ENCODE measurements at places on chromosomes 1 and 21.

GRCh38 chr1:25620211-25620610 is 3.6 kb downstream of the MAN1C1 start:
- no peak for DNase-seq

GRCh38 chr1:66048011-66048410 is 255.3 kb downstream of the PDE4B start:
- no peak for DNase-seq

GRCh38 chr21:33514229-33514628 is 22.7 kb upstream of the DNAJC28 start:
- DNase-seq, result no peak

DNA sequence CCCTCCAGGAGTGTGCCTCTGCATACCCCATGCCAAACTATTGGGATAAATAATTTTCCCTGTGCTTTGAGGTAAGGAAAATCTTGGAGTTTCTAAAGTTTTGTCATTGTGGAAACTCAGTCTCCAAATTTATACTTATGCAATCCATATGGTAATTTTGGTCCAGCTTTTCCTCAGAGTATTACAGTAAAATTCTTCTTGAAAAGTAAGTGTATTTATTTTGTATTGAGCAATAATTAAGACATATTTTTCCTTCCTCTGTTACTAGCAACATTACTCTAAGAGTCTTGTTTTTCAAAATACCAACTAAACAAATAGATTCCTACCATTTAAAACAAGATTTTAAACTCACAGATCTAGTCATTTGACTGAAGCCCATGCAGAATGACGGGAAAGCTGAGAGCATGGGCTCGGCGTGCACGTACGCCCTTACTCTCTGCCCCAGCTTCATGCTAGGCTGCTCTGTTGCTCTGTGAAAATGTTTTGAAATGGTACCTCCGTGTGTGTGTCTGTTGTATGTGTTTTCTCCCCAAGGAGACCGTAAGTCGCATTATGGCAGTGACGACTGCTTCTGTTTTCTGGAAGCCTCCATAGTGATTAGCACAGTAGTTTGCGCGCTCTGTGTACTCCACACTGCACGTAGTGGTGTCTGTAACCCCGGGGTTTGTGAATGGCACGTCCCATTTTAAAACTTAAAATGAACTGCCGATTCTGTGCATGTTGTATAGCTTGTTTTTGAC is 165.3 kb downstream of the SDCCAG8 start:
- DNase-seq, result no peak

GRCh38 chr1:184386312-184387068 is at the start of gene C1orf21:
C1orf21 (plus strand) TSS chr1:184387029; CDS start chr1:184477510, 90,481 bp downstream.
- peak; percentile 67 for DNase-seq

DNA sequence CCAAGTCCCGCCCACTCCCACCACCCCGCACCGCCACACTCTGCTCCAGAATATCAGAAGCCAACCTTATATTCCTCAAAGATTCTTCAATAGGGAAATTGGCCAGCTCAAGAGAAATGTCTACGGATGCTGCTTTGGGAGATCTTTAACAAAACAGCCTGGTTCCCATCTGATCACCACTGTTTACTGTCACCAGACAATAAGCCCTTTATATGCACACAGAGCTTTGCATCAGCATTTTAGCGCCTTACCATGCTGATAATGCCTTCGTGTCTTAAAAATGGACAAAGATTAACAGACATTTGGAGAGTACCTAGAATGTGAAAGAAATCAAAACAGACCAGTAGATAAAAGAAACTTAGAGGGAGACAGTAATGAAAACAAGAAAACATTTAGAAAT is 141.7 kb upstream of the SYT6 start:
- no peak for DNase-seq

- no peak for DNase-seq
Measured at GRCh38 chr21:44948426-44949120, 8.7 kb downstream of the SLX9 start.

- no peak for DNase-seq
Measured at GRCh38 chr1:39905172-39905571, 3.5 kb upstream of the MYCL start.

DNA sequence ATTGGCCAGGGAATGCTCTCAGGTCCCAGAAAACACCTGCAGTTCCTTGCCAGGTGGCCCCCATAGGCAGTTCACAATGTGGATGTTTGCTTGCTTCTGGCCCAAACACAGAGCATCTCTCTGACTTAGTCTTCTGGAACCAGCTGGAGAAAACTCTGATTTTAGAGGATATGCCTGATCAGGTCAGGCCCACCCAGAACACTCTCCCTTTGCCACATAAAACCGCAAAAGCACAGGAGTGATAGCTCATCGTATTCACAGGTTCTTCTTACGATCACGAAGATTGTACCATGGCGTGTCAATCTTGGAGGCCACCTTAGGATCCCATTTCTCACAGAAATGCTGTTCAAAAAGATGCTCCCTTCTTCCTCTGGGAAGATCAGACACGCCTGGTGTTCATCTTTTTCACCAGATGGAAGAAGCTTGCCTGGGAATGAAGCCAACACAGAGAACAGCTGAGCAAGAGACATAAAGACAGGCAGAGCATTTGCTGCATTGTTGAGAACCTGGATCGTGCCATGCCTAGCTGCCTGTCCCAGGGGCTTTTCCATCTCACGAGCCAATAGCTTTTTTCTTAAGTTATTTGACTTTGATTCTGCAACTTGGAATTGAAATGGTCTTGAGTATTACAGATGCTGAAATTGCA is 11.6 kb upstream of the CD247 start:
- no peak for DNase-seq

- DNase-seq, result no peak
Measured at GRCh38 chr1:179034720-179035119, 9.0 kb downstream of the FAM20B start.

GRCh38 chr1:15045123-15045522 is 108.4 kb upstream of the TMEM51 start:
- DNase-seq, result no peak

DNA sequence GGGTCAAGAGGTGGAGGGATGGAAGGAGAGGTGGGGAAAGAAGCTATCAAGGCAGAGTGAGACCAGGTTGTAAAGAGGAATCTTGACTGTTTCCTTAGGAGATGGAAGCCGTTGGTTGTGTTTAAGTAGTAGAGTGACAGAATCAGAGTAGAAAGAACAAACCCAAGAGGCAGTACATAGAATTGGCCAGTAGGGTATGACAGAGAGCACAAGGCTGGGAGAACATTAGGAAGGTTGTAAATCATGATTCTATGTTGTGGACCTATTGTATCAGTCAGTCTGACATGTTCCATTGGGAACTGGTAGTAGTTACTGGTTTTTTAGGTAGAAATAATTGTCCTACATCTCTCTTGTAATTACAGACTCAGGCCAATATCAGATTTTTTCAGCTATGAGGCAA is 486.9 kb upstream of the USP24 start:
- DNase-seq, result no peak

GRCh38 chr1:101165954-101166353 is 70.9 kb upstream of the S1PR1 start:
- DNase-seq, result no peak

- DNase-seq, result no peak
Measured at GRCh38 chr1:2425892-2426291, 13.5 kb upstream of the PEX10 start.

GRCh38 chr1:34360574-34360973 is 183.9 kb downstream of the C1orf94 start:
- no peak for DNase-seq

- DNase-seq, result no peak
Measured at GRCh38 chr1:32894681-32895080, 6.5 kb downstream of the TMEM54 start.

GRCh38 chr1:156342166-156342955 is 4.0 kb downstream of the TSACC start:
- no peak for DNase-seq

GRCh38 chr1:230125141-230125540 is 58.1 kb downstream of the GALNT2 start:
- DNase-seq, result no peak
